Heart left ventricle (tissue), 16 donors: ENCODE measurements at places on chromosomes 6 and 20.

- DNase-seq = no peak
Measured at GRCh38 chr6:107062691-107063090, 34.7 kb downstream of the MTRES1 start.

DNA sequence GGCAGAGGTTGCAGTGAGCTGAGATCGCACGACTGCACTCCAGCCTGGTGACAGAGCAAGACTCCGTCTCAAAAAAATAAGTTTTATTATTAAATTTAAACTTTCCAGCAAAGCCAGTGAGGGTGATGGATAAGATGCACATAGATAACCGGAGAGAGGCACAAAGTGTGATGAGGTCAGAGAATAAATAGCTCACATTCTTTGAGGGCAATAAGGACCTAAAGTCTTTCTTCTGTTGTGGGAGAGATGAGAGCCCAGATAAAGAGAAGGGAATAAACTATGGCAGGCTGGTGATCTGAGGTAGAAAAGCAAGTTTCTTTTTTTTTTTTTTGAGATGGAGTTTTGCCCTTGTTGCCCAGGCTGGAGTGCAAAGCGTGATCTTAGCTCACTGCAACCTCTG is 20.6 kb upstream of the EZR start:
- no peak for DNase-seq

DNA sequence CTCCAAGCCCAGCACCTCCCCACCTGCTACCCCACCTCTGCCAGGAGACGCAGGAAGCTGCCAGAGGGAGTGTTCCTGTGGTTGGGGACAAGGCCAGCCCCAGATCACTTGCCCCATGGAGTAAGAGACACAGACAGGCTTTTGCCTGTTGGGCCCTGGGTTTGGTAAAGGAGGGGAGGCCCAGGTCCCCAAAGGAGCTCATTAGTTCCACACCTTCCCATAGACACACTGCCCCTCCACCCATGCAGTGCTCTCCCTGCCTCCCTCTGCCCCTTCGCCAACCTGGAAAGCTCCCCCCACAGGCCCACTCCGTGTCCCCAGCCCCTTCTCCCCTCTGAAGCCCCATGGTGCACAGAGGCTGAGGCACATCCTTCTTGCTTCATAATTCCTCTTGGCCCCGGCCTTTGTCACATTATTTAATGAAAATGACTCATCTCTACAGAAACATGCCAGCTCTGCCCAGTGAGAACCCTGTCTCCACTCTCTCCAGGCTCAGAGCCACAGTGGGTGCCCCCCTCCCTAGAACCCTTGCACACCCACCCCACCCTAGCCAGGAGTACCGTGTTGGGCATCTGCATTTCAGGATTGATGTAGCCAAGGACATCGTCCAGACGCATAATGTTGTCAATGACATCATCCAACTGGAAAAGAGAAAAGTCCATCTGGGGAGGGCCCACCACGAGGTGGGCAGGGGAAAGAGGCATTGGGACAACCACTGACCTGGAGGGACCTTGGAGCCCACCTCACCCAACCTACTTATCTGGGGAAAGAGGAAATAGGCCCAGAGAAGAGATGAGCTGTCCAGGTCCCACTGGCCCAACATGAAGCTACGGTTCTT is 46.0 kb downstream of the TFEB start:
- no peak for DNase-seq

- no peak for DNase-seq
Measured at GRCh38 chr6:129181001-129181400, 298.1 kb downstream of the LAMA2 start.

GRCh38 chr6:149723771-149724417 is 6.0 kb upstream of the LATS1 start:
- DNase-seq = no peak

GRCh38 chr6:6590530-6590929 is 2.0 kb downstream of the LY86 start:
- no peak for DNase-seq
